ENCODE measurements at places on chromosomes 16 and 17. TPM values are rescaled to one million over a fixed set of nuclear protein-coding genes. Genes with fewer than 3 reads are reported as not detected.

- DNase-seq = no peak
These were observed 8.7 kb upstream of the BCO1 start for GRCh38 chr16:81229811-81230210.

- no peak for DNase-seq
These were observed 5.1 kb downstream of the LYRM9 start for GRCh38 chr17:27888067-27888466.

DNA sequence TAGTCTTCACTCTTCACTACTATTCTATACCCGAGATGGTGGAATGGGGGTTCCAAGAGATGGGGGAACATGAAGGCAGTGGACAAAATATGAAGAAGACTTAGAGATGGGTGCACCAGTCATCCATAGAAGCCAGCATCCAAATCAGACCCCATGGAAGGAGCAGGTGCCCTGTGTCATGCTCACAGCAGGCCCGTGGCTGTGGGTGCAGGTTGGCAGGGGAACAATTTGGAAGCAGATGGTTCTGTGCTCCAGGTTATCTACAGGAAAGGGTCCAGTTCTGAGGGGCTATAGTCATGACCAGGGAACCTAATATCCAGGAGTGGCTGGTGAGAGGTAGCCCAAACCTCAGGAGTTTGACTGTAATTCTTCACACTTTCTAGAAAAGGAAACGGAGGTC lies 9.6 kb upstream of the LPCAT2 start:
- DNase-seq = no peak

DNA sequence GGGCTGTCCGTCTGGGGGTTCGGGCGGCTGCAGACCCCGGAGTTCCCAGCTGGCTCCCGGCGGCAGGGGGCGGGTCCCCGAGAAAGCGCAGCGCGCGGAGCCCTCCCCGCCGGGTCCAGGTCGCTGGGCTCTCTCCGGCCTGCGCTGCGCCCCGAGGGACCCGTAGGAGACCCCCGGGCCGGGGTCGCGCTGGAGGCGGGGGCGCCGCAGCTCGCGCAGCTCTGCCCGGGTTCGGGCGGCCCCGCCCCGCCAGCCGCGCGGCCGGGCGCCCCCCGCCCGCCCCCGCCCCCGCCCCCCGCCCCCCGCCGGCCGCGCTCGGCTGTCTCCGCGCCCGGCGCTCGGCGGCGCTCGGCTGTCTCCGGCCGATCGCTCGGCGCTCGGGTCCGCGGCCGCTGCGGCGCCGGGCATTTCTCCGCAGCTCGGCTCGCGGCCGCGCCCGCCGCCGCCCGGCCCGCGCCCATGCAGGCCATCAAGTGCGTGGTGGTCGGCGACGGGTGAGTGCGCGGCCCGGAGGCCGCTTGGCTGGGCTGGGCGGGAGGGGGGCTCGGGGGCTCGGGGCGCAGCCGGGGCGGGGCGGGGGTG lies at the start of gene RAC3:
Gene RAC3 (plus strand): TSS at position 376 of the 582 bp plus-strand sequence. CDS start 84 bp downstream, at position 460.
- DNase-seq = no peak

Gene PTX4
- total RNA-seq = not detected
